ENCODE measurements at places on chromosomes 1 and 21. TPM values are rescaled to one million over a fixed set of nuclear protein-coding genes. Genes with fewer than 3 reads are reported as not detected.

The VWA1 gene
- 4.8 TPM for total RNA-seq

The FAM177B gene
- total RNA-seq = 0.27 TPM

The RGS18 gene
- 8.6 TPM for total RNA-seq

The GADD45A gene
- 26.4 TPM for total RNA-seq

The LCE1E gene
- not detected for total RNA-seq

The FAM110D gene
- 0.81 TPM for total RNA-seq

DNA sequence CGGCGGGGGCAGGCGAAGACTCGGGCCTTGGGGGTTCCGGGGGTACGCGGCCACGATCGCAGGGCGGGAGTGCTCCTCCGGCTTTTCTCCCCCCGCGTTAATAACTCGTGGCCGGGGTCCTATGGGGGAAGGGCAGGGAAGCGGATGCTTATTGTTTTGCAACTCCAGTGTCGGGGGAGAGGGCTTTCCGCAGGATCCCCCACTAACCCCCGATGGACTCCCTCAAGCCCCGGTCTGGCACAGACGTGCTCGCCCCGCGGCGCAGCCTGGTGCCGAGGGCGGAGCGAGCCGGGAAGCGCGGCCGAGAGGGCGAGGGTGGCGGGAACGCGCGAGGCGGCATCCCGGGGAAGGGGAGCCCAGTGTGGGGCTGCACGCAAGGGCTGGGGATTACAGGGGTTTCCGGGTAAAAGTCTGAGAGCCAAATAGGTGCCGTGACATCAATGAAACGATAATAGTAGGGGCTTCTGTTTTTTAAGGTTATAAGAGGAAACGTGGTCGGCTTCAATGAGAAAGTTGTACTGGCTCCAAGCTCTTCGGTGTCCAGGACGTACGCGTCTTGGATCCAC lies 772 bp downstream of the UCK2 start:
- peak; percentile 16 for DNase-seq

DNA sequence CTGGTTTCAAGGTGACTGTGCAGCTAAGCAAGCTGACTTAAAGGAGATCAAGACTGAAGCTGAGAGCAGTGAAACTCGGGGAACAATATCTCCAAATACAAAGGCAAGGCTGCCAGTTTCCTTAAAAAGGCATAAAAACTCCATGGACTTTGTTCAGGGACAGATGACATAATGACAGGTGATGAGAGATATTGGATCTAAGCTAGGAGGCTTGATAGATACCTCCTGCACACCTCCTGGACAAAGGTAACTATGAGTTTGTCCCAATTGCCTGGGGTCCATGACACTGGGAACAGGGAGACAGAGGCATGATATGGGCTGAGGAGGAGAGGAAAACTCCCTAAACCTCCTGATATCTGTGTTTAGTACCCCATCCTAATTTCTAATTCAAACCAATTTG lies 55.2 kb downstream of the PRKAB2 start:
- DNase-seq = no peak

DNA sequence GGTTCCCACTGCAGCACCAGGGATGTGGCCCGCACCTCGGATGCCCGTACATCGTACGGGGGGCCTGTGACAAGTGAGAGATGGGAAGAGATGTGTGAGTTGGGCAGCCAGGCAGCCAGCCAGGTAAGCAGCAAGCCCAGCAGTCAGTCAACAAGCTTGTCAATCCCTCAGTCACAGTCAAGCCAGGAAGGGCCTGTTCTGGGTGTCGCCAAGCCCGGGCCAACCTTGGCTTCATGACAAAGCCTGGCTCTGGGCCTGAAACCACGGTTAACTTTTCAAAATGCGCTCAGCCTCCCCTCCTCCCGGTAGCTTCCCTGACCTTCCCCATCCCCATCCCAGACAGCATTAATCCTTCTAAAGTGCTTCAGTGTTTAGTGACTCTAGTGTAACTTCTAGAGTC lies 31.8 kb downstream of the MYOM3 start:
- no peak for DNase-seq

Measured in hematopoietic multipotent progenitor cell (in vitro differentiated cells).